Esophagus muscularis mucosa (tissue), 4 donors: ENCODE measurements at places on chromosomes 1 and 21. TPM values are rescaled to one million over a fixed set of nuclear protein-coding genes. Genes with fewer than 3 reads are reported as not detected.

RAVER2 gene
- 17.9 TPM for total RNA-seq

- no peaks in the 10 kb centered on the region for H3K36me3 ChIP-seq
- H3K4me1 ChIP-seq, result no peaks in the 10 kb centered on the region
- H3K27ac ChIP-seq, result no peak overlapping the region
- H3K27me3 ChIP-seq, result no peaks in the 10 kb centered on the region
Observed at GRCh38 chr1:90413519-90413918, 303.6 kb downstream of the BARHL2 start.

DNA sequence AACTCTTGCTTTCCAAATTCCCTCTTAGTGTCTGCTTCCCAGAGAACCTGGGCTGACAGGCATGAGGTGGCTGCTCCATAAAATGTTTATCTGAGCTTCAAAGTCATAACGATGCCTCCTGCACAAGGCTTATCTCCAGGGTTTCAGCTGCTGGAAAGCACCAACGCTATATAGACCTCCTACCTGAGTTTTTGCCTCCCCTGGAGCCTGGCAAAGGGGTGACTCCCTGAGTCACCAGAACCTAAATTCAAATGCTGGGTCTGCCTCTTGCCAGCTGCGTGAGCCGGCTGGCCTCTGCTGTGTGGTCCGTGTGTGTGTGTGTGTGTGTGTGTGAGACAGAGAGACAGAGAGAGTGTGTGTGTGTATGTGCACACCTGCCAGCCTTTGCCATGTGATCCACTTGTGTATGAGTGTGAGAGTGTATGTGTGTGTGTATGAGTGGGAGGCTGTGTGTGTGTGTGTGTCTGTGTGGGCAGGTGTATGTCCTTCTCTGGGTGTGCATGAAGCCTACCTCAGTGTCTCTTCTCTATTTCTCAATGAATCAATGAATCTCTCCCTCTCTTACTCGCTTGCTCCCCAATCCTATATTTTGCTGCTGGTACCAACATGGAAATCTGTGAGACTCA lies 714.9 kb downstream of the MATN1 start:
- H3K4me3 ChIP-seq, result no peak overlapping the region
- DNase-seq, result peak; percentile 86
- no peaks in the 10 kb centered on the region for H3K36me3 ChIP-seq
- no peaks in the 10 kb centered on the region for H3K27me3 ChIP-seq

PRDM16 gene
- total RNA-seq, result 2.8 TPM

DNA sequence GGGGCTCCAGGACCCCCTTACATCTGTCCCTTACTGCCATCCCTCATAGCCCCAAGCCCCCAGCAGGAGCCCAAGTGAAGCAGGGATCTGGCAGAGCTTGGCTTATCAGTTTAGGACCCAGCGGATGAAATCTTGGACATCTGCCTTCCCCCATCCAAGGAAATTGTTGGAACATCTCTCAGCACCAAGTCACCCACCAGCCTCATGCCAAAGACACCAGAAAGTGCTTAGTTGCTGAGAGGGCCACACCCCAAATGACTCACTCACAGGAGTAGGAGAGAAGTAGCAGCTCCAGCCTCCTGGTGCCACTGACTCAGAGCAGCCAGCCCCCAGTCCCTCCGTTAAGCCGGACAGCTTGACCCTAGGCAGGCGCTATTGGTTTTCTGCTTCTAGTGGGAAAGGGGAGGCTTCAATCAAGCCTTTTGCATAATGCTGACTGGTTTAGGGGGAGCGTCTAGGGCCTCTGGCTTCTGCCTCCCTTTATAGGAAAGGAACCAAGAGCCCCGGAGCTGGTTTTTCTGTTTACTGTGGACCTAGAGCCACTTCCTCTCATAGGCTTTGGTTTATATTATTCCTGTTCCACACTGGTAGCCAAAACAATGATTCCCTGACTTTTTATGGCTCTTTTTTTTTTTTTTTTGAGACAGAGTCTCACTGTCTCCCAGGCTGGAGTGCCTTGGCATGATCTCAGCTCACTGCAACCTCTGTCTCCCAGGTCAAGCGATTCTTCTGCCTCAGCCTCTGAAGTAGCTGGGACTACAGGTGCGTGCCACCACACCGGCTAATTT lies 114.2 kb upstream of the IPO9 start:
- peaks cover 96% of the 10 kb centered on the region for H3K4me1 ChIP-seq
- H3K4me3 ChIP-seq, result peak overlapping the region; percentile 22
- H3K27ac ChIP-seq, result peak overlapping the region; percentile 88
- DNase-seq, result peak; percentile 96
- no peaks in the 10 kb centered on the region for H3K27me3 ChIP-seq

DNA sequence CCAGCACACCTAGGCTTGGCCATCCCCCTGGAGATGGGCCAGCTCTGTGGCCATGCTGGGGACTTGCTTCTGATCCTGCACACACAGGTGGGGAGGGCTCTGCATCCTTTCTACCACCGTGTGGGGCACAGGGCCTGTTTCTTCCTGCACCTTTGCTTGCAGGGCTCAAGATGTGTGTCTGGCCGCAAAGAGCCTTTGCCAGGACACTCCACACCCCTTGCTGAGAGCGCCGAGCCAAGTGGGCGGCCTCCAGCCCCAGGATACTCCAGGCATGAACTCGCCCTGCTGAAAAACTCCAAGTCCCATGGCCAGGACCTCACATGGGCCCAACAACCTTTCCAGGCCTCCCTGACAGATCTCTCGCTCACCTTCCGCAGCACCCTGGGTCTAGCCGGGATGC lies 11.6 kb upstream of the GPR153 start:
- H3K4me3 ChIP-seq, result no peak overlapping the region
- no peaks in the 10 kb centered on the region for H3K27me3 ChIP-seq
- H3K4me1 ChIP-seq, result peaks cover 28% of the 10 kb centered on the region
- DNase-seq, result no peak

GRCh38 chr1:221075911-221076310 lies 196.7 kb downstream of the HLX start:
- no peak overlapping the region for H3K27ac ChIP-seq
- no peak overlapping the region for H3K4me3 ChIP-seq
- DNase-seq, result no peak
- no peaks in the 10 kb centered on the region for H3K4me1 ChIP-seq

CFHR4 gene
- total RNA-seq, result not detected

GPR37L1 gene
- 0.69 TPM for total RNA-seq

GRCh38 chr1:117171900-117172511 lies 38.7 kb downstream of the VTCN1 start:
- DNase-seq, result no peak
- no peaks in the 10 kb centered on the region for H3K4me1 ChIP-seq
- no peak overlapping the region for H3K27ac ChIP-seq
- no peak overlapping the region for H3K4me3 ChIP-seq

DNA sequence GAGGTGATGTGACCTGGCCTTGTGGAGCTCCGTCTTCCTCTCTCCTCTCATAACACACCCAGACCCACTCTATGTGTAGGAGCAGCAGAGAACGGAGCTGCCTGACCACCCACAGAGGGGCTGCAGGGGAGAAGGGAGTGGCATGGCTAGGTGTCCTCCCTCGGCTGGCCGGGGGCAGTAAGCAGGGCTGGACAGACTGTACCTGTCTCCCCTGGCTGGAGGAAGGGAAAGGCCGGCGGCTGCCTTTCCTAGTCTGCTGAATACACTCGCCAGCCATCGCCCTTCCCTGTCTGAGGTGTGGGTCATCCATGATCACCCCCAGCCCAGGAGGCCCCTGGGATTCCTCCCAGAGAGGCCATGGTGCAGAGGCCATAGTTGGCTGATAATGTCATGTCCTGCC lies 187.2 kb upstream of the AJAP1 start:
- no peaks in the 10 kb centered on the region for H3K4me1 ChIP-seq
- peaks cover 9% of the 10 kb centered on the region for H3K27me3 ChIP-seq
- H3K27ac ChIP-seq, result no peak overlapping the region
- H3K36me3 ChIP-seq, result no peaks in the 10 kb centered on the region
- no peak for DNase-seq
- H3K4me3 ChIP-seq, result no peak overlapping the region

TTC24 gene
- total RNA-seq, result not detected

DNA sequence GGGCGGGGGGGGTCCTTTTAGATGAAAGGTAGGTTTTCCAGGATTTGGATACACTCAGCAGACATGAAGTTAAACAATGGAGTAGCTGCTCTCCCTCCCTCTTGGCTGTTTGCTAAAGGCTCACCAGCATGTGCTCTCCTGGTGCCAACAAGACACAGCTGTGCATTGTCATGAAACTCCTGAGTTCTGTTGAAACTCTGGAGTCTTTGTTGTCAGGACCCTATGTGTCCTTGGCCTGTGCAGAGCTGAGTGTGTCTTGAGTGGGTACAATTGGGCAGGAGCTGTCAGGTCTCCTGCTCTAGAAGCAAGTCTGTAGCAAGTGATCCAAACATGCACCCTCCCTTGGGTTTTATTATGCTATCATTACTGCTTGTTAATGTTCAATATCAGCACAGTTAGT lies 12.7 kb downstream of the TBX19 start:
- DNase-seq, result peak; percentile 37
- no peaks in the 10 kb centered on the region for H3K4me1 ChIP-seq
- no peak overlapping the region for H3K27ac ChIP-seq
- H3K36me3 ChIP-seq, result peaks cover 3% of the 10 kb centered on the region
- H3K4me3 ChIP-seq, result no peak overlapping the region

- no peaks in the 10 kb centered on the region for H3K36me3 ChIP-seq
- no peak overlapping the region for H3K27ac ChIP-seq
- DNase-seq, result no peak
- H3K27me3 ChIP-seq, result no peaks in the 10 kb centered on the region
- no peaks in the 10 kb centered on the region for H3K4me1 ChIP-seq
- no peak overlapping the region for H3K4me3 ChIP-seq
Observed at GRCh38 chr1:21550866-21551475, 41.7 kb downstream of the ALPL start.

SLC9C2 gene
- total RNA-seq, result not detected

- no peak overlapping the region for H3K27ac ChIP-seq
- H3K4me3 ChIP-seq, result no peak overlapping the region
- DNase-seq, result no peak
- H3K4me1 ChIP-seq, result no peaks in the 10 kb centered on the region
Observed at GRCh38 chr1:92211166-92211565, 6.5 kb upstream of the C1orf146 start.

GRCh38 chr1:8055973-8056372 lies 29.9 kb upstream of the ERRFI1 start:
- peaks cover 48% of the 10 kb centered on the region for H3K4me1 ChIP-seq
- no peak overlapping the region for H3K4me3 ChIP-seq
- no peaks in the 10 kb centered on the region for H3K27me3 ChIP-seq
- DNase-seq, result no peak
- no peaks in the 10 kb centered on the region for H3K36me3 ChIP-seq

GRCh38 chr21:26116456-26117011 lies 54.0 kb downstream of the APP start:
- no peaks in the 10 kb centered on the region for H3K27me3 ChIP-seq
- H3K4me3 ChIP-seq, result no peak overlapping the region
- DNase-seq, result no peak
- peak overlapping the region; percentile 59 for H3K27ac ChIP-seq
- no peaks in the 10 kb centered on the region for H3K36me3 ChIP-seq
- H3K4me1 ChIP-seq, result peaks cover 52% of the 10 kb centered on the region

GRCh38 chr1:113142791-113143190 lies 69.8 kb downstream of the LRIG2 start:
- H3K4me1 ChIP-seq, result peaks cover 30% of the 10 kb centered on the region
- no peak overlapping the region for H3K27ac ChIP-seq
- H3K27me3 ChIP-seq, result no peaks in the 10 kb centered on the region
- no peak for DNase-seq

FAM229A gene
- 8.7 TPM for total RNA-seq

DNA sequence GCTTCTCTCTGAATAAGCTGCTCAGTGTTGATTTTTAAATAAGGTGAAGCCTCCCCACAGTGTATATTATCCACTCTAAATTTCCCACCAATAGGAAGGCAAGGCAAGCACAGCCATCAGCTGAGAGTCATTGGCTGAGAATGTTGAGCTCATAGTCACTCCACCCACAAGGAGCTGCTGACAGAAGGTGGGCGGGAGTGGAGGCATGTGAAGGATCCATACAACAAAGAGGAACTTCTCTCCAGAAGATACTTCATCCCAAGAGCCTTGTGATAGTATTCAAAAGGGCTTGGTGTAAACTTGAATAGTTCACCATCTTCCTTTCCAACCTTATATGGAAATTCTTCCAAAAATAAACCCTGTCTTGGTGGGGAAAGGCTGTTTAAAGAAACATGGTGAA lies 42.8 kb downstream of the SAMD13 start:
- H3K27ac ChIP-seq, result no peak overlapping the region
- H3K4me3 ChIP-seq, result no peak overlapping the region
- H3K4me1 ChIP-seq, result no peaks in the 10 kb centered on the region
- H3K27me3 ChIP-seq, result no peaks in the 10 kb centered on the region
- DNase-seq, result no peak

CYP4Z1 gene
- total RNA-seq, result 1.1 TPM

DNA sequence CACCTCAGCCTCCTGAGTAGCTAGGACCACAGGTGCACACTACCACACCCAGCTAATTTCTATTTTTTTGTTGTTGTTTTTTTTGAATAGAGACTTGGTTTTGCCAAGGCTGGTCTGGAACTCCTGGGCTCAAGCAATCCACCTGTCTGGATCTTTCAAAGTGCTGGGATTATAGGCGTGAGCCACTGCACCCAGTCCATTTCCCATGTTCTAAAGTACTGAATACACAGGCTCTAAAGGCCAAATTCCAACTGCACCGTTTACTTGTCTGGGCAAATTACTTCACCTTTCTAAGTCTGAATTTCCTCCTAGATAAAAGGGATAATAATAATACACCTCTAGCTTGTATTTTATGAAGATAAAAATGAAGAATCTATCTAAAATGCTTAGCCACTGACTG lies 39.6 kb downstream of the FRRS1 start:
- no peaks in the 10 kb centered on the region for H3K4me1 ChIP-seq
- no peaks in the 10 kb centered on the region for H3K36me3 ChIP-seq
- H3K27ac ChIP-seq, result no peak overlapping the region
- H3K27me3 ChIP-seq, result no peaks in the 10 kb centered on the region

GRCh38 chr1:92831368-92831761 lies 475 bp upstream of the RPL5 start:
- H3K4me1 ChIP-seq, result peaks cover 29% of the 10 kb centered on the region
- H3K27me3 ChIP-seq, result no peaks in the 10 kb centered on the region
- peak overlapping the region; percentile 96 for H3K27ac ChIP-seq
- H3K36me3 ChIP-seq, result peaks cover 30% of the 10 kb centered on the region
- H3K4me3 ChIP-seq, result peak overlapping the region; percentile 91

VTCN1 gene
- not detected for total RNA-seq

TRIM58 gene
- total RNA-seq, result 7.3 TPM

CTH gene
- total RNA-seq, result 1.1 TPM

GRCh38 chr21:38930853-38931252 lies 125.1 kb downstream of the ETS2 start:
- no peaks in the 10 kb centered on the region for H3K36me3 ChIP-seq
- H3K27ac ChIP-seq, result no peak overlapping the region
- H3K4me3 ChIP-seq, result no peak overlapping the region
- no peaks in the 10 kb centered on the region for H3K27me3 ChIP-seq
- no peak for DNase-seq
